Stimulated activated CD8-positive, alpha-beta memory T cell treated with anti-CD3 and anti-CD28 coated beads, Interleukin-15, amount 100 ng/mL, for 1 hour (primary cell): ENCODE measurements at places on chromosomes 4 and X.

GRCh38 chrX:44216171-44216570 lies 127.3 kb downstream of the EFHC2 start:
- no peak for DNase-seq

- no peak for DNase-seq
Measured at GRCh38 chrX:68646421-68646820, 1.0 kb upstream of the STARD8 start.

DNA sequence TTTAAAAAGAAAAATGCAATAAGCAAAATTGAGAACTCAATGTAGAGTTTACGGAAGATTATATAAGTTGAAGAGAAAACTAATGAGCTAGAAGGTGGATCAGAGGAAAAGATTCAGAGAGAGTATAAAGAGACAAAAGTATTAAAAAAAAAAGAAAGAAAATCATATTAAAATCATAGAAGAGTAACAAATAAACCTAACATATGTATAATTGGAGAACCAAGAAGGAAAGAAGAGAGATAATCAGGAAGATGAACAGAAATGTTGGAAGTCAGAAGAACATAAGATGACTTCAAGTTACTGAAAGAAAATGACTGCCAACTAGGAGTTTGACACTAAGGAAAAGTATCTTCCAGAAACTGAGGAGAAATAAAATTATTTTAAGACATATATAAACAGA lies 34.3 kb upstream of the ANTXR2 start:
- DNase-seq = no peak

DNA sequence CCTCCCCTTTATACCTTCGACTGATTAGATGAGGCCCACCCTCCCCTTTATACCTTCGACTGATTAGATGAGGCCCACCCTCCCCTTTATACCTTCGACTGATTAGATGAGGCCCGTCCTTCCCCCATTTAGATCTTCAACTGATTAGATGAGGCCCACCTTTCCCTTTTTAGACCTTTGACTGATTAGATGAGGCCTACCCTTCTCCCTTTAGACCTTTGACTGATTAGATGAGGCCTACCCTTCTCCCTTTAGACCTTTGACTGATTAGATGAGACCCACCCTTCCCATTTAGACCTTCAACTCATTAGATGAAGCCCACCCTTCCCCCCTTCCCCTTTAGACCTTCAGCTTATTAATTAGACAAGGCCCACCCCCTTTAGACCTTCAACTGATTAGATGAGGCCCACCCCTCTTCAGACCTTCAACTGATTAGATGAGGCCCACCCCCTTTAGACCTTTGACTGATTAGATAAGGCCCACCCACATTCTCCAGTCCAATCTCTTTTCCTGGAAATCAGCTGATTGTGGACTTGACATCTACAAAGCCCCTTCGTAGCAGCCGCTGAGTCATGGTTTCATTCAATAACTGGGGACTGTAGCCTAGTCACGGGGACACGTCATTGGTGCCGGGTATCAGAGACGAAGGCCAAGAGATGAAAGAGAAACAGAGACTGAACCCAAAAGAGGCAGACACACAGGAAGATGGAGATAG lies 28.8 kb upstream of the IL3RA start:
- no peak for DNase-seq
